ENCODE measurements at places on chromosomes 13 and 19.

- no peak for DNase-seq
These were observed 106.1 kb downstream of the DHRS12 start for GRCh38 chr13:51697855-51698254.

- no peak for DNase-seq
These were observed 41.1 kb upstream of the MRI1 start for GRCh38 chr19:13723206-13723605.

DNA sequence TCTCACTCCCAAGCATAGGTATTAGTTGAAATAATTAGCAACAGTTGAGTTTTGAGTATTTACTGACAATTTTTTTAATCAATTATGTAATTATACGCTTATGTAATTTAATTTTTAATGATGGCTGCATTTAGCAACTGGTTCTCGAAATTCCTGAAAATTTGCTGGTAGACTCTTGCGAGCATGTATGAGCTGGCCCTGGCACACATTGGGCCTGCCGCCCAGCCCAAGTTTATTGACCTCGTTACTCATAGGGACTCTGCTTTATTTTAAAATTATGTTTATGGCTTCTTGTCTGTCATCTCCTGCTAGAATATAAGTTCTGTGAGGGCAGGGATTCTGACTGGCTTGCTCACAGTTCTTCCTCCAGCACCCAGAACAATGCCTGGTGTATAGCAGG, 6.7 kb downstream of the KLK14 start:
- DNase-seq, result no peak

DNA sequence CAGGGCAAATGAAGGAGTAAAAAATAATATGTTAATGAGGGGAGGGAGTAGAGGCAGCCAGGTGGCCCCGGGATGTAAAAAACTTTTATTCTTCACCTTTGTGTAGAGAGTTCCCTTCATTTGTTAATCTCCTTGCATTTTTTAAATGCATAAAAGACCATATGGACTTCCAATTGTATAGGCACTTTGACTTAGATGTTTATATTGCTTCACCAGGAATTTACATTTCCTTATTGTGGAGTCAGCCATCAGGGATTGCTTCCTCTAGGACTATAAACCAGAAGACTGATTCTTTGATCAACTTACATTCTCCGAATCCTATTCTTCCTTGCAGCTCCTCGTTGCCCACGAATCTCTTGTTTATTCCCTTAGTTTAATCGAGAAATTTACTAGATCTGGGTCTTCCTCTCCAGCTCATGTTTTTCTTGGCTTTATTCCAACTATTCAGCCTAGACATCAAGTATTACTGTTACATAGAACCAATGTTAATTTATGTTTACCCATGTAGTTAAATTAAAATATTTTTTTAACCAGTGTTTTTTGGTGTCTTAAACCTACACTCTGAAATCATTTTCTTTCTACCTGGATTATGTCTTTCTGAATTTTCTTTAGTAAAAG, 1187.0 kb upstream of the SLC10A2 start:
- DNase-seq, result no peak

GRCh38 chr13:85900521-85900920, 101.3 kb upstream of the SLITRK6 start:
- no peak for DNase-seq

DNA sequence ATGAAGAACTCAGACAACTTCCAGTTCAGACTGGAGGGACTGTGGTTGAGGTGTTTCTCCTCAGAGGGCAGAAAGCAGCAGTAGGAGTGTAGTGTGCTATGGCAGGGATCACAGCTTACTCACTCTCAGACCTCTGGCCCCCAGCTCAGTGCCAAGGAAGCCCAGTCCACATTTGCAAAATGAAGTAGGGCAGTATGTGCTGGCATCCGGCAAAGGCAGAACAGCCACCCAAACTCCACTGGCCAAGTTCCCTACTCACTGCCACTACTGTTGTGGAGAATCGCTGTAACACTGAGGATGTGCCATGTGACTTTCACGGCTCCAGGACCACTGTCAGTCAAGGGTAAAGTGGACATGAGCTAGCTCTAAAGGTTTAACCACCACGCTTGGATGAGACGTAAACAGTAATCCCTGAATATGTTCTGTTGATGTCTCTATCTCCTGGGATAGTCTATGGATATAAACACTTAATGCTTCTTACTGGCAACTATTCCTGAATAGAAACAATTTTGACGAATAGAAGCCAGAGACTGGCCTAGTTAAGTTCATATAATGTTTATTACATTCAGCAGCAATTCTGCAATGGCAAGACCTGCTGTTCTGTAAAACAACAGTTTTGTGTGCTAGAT, 67.0 kb upstream of the SLC15A1 start:
- DNase-seq, result no peak

DNA sequence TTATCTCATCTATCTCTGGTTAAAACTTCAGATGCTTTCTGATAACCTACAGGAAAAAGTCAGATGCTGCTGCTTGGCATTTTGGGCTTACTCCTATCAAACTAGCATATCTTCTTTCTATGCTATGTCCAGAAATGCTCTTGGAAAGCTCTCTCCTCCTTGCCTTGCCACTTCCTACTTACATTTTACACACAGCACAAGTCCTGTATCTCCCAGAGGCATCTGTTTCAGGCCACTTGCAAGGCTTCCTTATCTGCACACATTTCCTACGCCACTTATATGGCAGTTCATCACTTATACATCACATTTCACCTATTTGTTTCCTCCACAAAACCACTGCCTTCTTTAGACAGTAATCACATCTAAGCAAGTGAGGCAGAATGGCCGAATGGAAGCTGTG, 220.3 kb downstream of the DNAJC15 start:
- DNase-seq, result no peak

DNA sequence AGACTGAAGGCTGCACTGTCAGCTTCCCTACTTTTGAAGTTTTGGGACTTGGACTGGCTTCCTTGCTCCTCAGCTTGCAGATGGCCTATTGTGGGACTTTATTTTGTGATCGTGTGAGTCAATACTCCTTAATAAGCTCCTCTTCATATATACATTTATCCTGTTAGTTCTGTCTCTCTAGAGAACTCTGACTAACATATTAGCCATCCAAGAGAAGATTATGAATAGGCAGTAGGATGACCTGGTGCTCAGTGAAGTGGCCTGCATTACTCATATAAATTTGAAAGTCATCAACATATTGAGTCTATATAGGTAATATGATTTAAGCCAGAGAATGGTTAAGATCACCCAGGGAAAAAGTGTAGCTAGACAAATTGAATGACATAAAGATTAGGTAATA, 136.3 kb upstream of the UFM1 start:
- no peak for DNase-seq

GRCh38 chr19:48635263-48635965, 1.8 kb downstream of the DBP start:
- no peak for DNase-seq

- no peak for DNase-seq
These were observed 9.6 kb upstream of the CYSLTR2 start for GRCh38 chr13:48644141-48644540.

DNA sequence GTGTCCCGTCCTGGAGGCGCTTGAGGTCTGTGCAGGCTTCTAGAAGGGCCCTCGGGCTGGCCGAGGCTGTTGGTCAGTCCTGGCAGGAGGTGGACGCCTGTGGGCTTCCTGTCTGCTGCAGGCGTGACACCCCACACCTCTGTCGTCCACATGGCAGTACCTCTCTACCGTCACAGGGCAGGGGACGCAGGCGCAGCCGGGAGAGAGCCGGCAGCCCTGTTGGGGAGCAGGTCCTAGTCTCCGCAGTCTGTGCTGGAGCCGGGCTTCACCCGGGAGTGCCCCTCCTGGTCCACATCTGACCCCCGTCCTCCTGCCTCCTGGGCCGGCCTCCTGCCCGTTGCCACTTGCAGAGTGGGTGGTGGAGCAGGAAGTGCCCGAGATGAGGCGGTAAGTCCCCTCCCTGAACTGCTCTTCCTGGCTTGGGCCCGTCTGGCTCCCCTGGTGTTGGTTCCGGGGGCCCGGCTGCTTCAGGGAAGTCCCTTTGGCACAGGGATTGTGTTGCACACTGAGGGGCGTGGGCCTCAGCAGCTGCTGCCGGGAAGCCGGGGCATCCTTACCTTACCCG, 106.0 kb downstream of the KDM4B start:
- no peak for DNase-seq

DNA sequence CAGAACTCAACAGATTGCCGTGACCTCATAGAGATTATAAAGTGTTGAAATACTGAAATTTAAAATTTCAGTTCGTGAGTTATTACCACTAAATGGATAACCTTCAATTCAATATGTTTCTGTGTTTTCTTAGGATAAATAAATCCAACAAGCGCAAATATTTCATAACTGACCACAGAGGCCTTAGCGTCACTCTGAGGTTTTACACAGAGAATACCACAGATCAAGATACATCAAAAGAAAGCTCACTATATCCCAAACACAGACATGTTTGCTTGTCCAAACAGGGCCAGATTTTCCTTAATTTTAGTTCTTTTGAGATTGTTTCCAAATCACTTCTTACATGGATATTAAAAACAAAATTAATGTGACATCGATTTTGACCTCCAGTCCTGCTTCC, 235.8 kb downstream of the EFNB2 start:
- no peak for DNase-seq

- no peak for DNase-seq
These were observed 19.9 kb downstream of the TPT1 start for GRCh38 chr13:45320876-45321629.

DNA sequence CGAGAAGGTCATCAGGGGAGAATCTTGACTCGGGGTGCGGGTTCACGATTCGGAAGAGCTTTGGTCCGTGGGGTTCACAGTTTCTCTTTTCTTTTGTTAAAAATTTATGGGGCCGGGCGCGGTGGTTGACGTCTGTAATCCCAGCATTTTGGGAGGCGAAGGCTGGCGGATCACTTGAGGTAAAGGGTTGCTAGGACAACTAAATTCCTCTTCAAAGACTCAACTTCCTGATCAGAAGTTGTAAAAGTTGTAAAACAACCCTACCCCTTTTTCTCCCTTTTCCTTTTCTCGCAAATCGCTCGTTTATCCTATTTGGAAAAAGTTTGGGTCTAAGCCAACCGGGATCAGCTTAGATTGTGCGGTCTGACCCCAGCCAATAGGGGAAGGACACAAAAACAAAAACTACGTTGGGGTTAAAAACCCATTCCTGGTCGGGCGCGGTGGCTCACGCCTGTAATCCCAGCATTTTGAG, 673 bp downstream of the ZNF486 start:
- no peak for DNase-seq

DNA sequence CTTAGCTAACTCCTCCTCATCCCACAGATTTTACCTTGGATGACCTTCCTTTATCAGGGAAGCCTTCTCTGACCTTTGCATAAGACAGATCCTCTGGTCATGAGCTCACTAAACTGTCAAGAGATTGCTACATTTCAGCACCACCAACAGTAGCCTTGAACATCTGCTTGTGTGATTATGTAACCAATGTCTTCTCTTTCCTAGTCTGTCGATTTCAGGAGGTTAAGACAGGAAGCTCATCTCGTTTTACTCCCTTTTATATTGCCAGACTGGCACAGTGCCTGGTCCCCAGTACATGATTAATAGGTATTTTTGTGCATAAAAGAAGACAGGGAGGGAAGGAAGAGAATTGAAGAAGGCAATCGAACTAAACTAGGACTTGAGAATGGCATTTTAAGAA, 1697.7 kb downstream of the EFNB2 start:
- no peak for DNase-seq

DNA sequence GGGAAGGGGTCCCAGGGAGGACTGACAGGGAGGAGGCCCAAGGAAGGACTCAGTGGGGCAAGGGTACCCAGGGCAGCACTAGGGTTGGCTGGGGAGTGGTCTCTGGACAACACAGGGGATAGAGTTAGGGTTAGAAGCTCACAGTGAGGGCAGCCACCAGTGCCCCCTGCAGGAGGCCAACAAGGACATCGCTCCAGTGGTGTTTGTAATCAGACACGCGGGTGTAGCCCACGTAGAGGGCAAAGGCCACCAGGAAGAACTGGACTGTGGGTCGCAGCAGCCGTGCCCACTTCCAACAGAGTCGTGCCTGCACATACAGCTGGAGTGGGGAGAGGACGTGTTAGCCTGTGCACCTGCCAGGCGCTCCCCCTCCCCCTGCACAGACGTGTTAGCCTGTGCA, 9.2 kb downstream of the PLPP2 start:
- no peak for DNase-seq

- DNase-seq, result no peak
These were observed 804.6 kb downstream of the SLITRK6 start for GRCh38 chr13:84994582-84994981.

DNA sequence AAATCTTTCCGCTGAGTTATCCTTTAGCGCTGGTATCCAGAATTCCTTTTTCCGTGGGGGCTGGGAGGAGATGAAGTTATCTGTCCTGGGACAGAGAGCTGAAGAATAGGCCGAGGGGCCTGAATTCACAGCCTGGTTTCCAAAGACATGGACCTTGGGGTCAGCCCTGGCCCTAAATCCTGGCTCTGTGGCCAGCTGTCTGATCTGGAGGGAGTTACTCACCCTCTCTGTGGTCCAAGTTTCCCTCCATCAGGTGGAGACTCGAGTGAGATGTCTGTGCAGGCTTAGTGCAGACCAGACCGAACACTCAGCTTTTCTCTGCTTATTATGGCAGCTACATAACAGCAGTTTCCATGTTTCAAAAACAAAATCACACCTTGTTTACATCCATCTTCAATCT, 59.6 kb downstream of the CDADC1 start:
- no peak for DNase-seq

DNA sequence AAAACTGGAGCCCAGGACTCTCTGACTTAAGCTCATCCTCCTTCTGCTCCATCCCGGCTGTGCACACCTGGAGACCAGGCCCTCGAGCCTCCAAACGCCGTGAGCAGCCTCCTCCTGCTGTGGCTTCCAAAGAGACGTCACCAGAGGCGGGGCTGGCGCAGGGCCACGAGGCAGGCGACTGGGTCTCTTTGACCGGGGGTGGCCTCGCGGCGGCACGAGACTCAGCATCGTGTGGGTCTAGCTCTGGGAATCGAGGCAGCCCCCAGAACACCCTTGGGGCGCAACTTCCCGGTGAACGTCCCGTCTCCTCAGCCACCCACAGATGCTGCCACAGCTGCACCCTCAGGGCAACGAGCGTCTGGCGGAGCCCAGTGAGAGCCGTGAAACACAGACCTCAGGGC, 22.8 kb downstream of the RASA3 start:
- DNase-seq, result no peak

DNA sequence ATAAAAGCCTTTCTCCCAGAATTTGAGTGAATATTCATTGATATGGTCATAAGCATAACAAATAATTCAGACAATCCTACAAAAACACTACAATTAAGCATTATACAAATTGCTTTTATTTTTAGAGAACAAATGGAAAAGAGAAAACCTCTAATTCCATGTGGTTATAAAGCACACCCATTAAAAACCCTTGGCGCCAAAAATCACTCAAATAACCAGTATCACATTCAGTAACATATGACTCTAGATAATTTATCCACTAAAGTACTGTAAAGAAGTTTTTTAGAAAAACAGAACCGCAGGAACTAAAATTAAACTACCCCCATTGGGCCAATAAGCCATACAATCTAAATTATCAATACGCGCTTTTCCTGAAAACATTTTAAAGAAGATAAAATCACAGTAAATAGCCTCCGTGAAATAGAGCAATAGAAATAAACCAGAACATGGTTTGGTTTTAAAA, 569 bp downstream of the LCP1 start:
- no peak for DNase-seq

- DNase-seq, result no peak
These were observed 35.9 kb downstream of the COG3 start for GRCh38 chr13:45500492-45501174.

All from left renal cortex interstitium (tissue), 4 donors.